ENCODE measurements at places on chromosomes 16 and 17.
A peak's percentile ranks its signal among the peaks of the same experiment; 100 is the strongest.

GRCh38 chr16:56610017-56610608, 1.7 kb downstream of the MT2A start:
- peak; percentile 61 for DNase-seq

GRCh38 chr17:44558334-44558709, 1.0 kb downstream of the FZD2 start:
- DNase-seq, result no peak

DNA sequence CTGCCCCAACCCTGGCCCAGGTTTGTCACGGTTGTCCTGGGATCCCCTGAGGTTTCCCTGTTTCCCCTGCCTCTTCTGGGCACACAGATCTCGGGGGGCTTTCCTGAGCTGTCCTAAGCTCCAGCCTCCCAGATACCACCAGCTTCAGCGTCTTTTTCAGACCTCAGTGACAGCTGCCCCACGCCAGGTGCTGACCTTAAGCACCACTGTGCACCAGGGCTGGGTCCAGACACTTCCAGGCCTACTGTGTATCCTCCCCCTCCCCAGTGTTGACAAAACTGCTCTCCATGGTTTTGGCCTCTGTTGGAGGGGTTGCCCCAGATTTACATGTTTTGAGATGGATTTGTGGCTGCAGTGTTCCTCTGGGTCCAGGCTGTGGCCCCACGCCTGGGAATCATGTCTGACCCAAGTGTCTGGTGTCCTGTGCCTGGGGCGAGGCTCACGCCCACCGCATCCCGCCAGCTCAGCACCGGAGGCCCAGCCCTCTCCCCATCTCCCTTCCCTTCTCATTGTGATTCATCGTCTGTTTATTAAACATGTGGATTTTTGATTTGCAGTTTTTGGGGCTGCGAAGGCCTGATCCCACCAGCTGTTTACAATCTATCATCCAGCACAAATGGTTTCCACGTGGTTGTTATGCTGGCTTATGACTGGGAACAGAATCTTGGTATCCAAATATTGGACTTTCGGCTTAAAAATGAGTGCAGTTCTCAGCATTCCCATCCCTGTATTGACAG, 82.1 kb downstream of the METRNL start:
- no peak for DNase-seq

DNA sequence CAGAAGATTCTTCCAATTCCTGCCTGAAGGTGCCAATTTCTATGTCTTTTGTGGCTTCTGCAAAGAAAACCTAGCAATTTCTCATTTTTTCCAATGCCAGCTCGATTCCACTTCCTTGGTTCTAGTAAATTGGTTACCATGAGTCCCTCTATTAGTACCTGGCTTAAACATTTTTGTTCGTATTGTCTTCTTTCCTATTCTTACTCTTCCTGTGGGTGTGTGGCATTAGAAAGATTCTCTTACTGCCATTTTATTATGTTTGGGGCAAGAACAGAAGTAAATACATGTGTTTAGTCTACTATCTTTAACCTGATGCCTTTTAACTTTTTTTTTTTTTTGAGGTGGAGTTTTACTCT, 20.3 kb upstream of the MAPK3 start:
- no peak for DNase-seq

DNA sequence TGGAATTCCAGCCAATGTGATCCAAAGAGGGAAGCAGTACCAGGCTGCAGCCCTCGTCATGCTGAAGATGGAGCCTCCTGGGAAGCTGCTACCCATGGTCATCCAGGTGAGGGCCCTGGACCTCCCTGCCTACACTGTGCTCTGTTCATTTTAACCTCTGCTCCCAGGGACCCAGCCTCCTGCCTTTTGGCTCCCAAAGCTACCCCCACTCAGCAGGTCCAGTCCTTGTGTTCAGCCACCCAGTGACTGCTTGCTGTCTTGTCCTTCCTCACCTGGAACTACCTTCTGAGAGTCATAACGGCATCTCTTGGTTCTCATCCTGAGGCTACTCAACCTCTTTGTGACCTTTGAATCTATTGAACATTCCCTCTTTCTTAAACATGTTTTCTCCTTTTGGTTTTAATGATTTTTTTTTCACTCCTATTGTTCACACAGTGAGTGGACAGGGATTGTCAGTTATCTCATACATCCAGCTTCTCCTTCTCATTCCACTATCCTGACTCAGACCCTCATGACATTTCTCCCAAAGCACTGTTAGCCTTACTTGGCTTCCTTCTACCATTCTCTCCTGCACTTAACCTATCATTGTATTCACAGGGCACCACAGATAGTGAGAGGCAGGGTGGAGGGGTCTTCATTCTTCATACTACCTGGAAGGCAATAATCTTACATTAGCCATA, 53.3 kb downstream of the GOSR1 start:
- no peak for DNase-seq

- no peak for DNase-seq
Observed at GRCh38 chr17:59851439-59852375, 41.0 kb downstream of the TUBD1 start.

DNA sequence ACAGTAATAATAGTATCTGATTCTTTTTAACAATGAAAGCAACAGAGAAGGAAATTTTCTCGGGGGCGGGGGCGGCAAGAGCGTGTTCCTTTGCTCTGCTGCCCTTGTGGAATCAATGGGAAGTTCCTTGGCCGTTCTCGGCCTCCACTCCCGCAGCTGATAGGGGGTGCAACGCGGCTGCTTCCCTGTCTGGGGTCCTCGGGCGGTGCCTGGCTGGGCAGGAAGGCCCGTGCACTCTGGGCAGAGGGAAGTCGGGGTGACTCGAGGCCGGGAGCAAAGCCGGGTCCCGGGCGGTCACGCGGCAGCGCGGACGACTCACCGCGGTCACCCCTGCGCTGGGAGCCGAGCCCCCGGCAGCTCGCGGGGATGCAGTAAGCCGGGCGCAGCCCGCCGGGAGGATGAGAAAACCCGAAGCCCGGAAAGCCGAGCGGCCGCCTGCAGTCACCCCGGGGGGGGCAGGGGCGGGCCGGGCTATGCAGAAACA, 2.5 kb downstream of the TUBB3 start:
- DNase-seq, result no peak

DNA sequence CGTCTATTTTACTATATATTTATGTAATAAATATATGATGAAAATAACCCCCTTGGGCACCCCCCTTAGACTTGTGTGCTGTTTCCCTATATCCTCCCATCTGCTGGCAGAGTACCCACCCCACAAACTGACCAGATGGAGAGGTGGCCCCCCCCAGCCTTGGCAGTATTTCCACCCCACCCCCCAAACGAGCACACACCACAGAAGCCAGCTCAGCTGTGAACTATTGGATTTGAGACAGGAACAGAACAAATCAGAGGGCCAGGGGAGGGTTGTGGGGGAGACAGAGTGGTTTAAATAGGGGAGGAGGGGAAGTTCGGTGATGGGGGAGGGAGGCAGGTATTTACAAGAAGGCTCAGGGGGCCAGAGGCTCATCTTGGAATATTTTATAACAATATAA, 7.8 kb downstream of the NR1D1 start:
- DNase-seq, result no peak

GRCh38 chr17:2362416-2362815, 25.1 kb downstream of the SGSM2 start:
- no peak for DNase-seq

GRCh38 chr17:77141846-77142449, 1.2 kb downstream of the SEC14L1 start:
- DNase-seq, result no peak

GRCh38 chr17:44197980-44198720, 1.5 kb downstream of the ATXN7L3 start:
- no peak for DNase-seq

DNA sequence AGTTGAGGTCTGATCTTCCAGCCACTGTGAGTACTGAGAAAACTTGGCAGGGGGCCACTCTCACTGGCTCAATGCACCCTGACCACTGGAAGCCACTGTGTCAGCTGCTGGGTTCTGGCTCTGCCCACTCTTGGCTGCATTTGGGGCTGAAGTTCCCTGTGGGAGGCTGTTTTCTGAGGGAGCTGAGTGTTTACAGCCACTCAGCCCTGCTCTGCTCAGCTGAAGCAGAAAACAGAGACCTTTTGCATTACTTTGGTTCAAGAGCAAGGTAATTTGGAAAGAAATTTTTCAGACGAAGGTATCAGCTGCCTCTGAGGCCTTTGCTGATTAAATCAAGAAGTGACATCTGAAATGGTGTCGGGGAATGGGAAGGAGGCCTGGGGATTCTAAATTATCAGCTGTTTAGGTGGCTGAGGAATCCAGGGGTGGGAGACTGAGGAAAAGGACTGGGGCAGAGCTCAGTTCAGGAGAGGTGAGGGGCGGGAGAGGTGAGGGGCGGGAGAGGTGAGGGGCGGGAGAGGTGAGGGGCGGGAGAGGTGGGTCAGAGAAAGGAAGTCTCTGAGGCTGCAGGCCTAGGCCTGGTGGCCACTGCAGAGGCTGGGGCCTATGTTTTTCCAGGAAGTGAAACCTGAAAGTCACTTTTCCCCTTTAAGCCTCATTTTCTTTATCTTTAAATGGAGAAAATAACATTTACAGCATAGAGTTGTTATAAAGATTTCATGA, at the start of gene ACSM5:
Gene ACSM5 (plus strand): TSS at position 137 of the 723 bp plus-strand sequence. CDS start 1,951 bp downstream, outside the sequence.
- DNase-seq, result no peak

GRCh38 chr16:24976971-24977677, 38.0 kb downstream of the ARHGAP17 start:
- no peak for DNase-seq

DNA sequence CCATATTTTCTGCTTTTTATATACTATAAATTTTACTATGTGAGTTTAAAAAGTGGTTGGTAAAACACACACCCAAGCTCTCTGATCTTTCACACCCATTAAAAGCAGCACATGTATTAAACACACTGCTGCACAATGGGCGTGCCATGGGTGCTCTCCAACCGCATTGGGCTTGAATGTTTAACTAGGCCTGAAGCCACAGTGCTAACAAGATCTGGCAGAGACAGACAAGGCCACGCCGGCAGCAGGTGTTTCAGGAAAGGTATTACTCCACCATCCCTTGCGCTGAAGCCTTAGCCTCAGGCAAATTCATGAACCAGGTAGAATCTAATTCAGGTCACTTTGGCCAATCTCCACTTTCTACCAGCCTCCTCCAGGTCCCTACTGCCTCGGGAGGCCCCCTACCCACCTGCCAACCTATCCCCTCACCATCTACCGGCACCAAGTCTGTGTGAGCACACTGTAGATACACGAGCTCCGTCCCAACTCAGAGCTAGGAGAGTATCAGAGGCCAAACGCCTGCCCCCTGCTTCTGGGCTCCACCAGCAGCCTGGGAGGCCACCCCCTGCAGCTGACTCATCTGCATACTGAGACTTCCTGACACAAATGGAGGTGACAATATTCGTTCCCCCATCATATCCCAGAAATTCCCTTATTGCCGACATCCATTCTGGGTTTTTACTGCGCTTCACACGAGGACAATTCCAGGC, 95.0 kb downstream of the ADCY9 start:
- DNase-seq, result no peak

DNA sequence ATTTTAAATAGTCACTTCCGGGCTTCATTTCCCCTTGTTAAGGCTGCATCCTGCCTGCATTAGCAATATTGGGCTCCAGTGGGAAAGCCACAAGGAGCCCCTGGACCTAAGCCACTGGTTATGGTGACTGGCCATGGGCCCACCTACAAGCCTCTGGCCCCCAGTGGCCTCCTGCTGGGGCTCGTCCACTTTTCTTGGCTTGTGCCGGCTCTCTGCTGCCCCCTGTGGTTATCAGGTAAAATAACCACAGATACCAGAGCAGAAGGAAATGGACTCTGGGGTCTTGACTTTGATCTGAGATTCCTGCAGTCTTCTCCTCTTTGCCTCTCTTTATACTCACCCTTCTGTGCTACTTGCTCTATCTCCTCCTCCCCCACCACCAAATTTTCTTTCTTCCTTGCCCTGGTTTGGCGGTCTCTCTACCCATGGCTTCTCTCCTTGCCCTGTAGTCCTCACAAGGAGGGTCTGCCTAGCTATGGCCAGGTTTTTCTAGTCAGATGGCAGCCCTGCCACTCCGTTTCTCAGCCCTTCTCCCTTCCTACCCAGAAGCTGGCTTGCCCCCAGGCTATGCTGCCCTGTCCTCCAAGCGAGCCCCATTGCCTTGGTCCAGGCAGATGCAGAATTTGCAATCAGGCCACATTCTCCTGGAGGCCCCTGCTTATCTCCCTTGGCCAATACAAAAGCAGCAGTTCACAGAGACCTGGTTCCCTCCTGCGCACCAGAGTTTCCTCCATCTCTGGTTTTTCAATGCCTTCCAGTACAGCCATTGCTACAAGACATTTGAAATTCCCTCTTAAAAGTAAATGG, 82.9 kb upstream of the RCVRN start:
- peak; percentile 3 for DNase-seq

DNA sequence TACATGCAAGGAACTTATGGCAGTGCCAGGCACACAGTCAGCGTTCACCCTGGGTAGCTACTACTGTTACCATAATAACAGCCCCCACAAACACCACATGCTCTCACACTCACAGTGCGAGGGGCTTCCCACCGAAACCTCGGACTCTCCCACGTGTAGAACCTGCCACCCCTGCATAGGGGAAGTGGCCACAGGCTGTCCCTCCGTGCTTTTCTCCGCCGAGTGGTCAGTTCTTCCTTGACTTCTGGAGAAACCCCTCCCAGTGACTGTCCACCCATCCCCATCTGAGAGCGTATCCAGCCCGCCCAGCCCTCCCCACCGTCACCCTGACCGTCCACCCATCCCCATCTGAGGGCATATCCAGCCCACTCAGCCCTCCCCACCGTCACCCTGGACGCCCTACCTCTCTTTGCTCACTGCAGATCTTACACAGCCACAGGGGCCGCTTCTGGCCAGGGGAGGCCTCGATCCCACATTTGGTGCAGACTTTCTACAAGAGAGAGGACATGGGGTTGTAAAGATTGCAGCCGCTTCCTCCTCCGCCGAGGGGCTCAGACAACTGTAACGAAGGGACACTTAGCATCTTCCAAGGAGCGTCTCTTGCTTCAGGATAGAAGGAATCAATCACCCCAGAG, 71.1 kb downstream of the RPH3AL start:
- DNase-seq, result no peak

- no peak for DNase-seq
Observed at GRCh38 chr17:8532021-8532420, 96.3 kb downstream of the NDEL1 start.

- DNase-seq, result no peak
Observed at GRCh38 chr17:34758718-34759117, 179.3 kb downstream of the TMEM132E start.

DNA sequence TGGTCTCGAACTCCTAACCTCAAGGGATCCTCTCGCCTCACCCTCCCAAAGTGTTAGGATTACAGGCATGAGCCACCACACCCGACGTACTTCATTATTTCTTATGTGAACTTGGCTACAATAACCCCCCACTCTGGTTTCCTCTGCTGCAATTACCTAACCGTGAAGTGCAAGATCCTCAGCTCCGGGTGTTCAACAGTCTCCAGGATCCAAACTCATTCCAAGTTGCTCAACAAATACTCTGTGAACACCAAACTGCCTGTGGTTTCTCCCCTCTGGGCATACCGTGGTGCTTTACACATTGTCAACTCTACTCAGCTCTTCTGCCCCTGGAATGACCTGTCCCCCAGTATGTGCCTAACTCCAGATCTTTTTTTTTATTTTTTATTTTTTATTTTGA, 6.8 kb upstream of the SULT1A1 start:
- DNase-seq, result no peak

DNA sequence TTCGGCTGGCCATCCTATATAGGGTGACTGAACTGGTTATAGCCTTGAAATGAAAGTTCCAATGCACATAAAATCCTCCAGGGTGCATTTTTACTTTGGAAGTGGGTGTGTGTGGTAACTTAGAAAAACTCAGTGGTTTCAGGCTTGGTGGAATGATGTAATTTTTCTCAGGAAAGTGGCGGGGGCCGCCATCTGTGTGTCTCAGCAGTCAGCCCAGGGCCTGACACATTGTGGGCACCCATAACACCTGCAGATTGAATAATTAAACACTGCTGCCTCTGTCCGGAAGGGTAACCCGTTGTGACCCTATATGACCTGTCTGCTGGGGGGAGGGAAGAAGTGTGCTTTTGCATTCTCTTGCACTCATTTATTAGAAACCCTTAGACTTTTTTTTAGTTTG, 2.2 kb upstream of the PDP2 start:
- peak; percentile 60 for DNase-seq
